ENCODE measurements at places on chromosomes 7 and 10.

GRCh38 chr10:90930971-90931871, 10.3 kb upstream of the ANKRD1 start:
- no peak for DNase-seq

DNA sequence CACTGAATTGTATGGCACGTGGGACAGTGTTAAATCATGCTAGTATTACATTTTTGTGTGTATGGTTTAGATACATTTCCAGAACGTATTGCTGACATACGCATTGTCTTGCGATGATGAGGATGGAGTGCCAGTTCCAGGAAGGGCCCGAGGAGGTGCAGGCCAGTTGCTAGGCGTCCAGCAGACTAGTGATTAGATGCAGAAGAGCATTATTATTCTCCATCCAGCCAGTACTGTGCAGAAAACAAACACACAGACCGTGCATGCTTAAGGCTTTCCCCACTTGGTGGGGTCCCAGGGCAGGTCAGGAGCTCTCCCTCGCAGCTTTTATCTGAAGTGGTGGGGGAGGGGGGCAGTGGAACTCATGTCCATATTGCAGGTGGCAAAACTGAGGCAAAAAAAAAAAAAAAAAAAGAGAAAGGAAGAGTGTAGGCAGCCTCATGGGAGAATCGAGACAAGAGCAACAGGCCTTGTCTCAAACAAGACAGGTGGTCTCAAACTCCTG, 189.2 kb downstream of the CAMK1D start:
- DNase-seq = no peak

- no peak for DNase-seq
These were observed 35.3 kb downstream of the PLPP4 start for GRCh38 chr10:120492346-120492745.

- no peak for DNase-seq
These were observed 23.6 kb downstream of the C7orf57 start for GRCh38 chr7:48058990-48059389.

DNA sequence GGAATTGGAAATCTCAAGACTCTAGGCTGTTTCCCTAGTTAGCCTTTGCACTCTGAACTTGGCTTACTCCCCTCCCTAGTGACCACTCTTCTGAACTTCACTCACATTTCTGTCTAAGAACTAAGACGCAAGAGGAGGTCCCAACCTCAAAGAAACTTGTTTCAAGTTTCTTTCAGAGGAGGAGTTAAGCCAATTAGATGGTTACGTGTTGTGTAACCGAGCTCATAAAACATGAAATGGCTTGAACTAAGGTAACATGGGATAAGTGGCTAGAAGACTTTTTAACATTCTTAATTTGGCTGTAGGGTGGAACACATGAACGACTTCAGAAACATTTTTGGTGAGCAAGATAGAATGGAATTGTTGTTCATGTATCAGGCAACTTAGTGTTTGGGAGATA, 39.5 kb upstream of the SEC61G start:
- no peak for DNase-seq

GRCh38 chr7:121440857-121441503, 44.9 kb upstream of the FAM3C start:
- peak; percentile 29 for DNase-seq

DNA sequence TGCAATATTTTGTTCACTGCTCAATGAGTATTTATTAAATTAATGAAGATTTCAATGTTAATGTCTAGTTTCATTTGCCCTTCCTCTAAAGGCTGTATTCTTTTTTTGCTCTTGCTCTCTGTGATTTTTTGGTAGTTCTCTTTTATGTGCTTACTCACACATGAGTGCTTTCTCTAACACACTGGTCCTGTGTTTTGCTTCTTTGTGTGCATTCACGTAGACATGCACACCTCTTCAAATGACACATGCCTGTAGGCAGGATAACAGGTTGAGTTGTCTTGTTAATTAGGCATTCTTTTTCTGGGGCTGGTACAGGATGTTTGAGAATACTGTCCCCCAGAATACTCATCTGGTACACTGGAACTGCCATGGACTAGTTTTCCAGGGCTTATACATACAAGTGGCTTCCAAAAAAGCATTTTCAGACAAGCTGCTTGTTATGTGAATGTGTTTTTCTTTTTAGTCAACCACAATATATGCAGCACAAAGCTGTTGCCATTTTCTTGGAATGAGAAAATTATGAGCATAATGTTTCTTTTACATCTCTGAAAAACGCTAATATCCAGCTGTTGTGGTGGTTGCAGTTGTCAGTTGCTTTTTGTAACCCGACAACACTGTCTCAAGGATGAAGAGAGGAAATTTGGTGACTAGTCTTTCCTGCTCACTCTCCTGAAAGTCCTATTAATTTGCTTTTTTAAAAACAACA, 416.4 kb downstream of the AUTS2 start:
- DNase-seq = no peak
